DMS53 (cell line): ENCODE measurements at places on chromosomes 12 and 14.
A peak's percentile ranks its signal among the peaks of the same experiment; 100 is the strongest.

- no peak for DNase-seq
Measured at GRCh38 chr14:99784508-99784907, 8.7 kb upstream of the EML1 start.

DNA sequence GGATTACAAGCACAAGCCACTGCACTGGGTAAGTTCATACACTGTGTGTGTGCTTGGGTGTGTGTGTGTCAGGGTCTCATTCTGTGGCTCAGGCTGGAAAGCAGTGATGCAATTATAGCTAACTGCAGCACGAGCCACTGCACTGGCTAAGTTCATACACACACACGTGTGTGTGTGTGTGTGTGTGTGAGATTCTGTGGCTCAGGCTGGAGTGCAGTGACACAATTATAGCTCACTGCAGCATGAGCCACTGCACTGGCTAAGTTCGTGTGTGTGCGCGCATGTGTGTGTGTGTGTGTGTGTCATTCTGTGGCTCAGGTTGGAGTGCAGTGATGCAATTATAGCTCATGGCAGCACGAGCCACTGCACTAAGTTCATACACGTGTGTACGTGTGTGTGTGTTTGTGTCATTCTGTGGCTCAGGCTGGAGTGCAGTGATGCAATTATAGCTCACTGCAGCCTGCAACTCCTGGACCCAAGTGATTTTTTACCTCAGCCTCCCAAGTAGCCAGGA, 85.4 kb downstream of the HECTD1 start:
- DNase-seq, result no peak

DNA sequence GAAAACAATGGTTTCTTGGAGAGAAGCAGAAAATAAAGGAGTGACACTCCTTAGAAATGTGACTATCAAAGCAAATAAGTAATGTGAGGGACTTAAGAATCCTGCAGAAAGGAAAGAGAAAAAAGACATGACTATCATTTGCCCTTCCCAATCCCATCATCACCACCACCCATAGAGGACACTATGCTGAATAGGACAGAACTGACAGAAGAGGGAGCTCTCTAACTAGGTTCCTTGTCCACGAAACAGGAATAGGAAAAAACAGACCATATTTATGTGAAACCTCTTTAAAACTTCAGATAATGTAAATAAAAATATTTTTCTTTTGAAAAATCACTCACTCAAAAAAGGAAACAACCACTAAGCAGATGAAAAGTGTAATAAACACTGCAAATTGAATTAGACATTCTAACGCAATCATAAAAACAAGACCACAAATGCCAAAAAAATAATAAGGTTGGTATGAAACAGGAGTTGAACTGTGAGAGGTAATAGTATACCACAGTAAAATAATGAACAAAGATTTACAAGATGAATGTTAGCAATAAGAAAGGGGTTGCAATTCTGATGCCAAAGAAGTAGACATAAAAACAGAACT, 24.1 kb downstream of the KLRD1 start:
- DNase-seq, result peak; percentile 92

GRCh38 chr12:13099066-13099843, 4.2 kb downstream of the GSG1 start:
- DNase-seq, result no peak

- no peak for DNase-seq
Measured at GRCh38 chr12:45913631-45914030, 76.7 kb downstream of the SCAF11 start.

DNA sequence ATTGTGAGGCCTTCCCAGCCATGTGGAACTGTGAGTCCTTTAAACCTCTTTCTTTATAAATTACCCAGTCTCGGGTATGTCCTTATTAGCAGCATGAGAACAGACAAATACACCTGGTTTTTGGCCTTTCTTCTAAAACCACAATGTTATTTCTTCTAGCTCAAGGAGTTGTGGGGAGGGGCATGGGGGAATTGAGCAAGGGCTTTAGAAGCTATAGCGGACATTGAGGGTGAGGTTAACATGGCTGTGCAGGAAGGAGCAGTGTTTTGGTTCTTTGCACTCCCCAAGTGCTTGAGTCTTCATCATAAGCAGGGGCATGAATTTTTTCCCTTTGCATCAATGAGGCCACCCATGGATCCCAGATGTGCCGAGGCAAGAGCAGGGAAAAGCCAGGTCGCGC, 86.8 kb downstream of the SPRING1 start:
- no peak for DNase-seq

- no peak for DNase-seq
Measured at GRCh38 chr12:84843593-84844144, 68.9 kb downstream of the SLC6A15 start.

DNA sequence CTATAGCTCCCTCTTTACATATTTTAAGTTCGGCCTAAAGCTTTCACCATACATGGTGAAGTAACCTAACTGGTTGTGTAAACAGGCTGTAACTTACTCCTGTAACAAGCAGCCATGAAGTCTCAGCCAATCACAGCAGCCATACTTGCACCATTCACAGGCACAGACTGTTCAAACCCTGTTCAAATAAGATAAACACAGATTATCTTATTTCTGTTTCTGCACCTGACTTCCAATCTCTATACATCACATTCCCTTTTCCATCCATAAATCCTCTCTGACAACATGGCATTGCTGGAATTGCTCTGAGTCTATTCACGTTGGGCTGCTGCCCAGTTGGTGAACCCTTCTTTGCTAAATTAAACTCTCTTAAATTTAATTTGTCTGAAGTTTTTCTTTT, 34.5 kb upstream of the ARID2 start:
- DNase-seq, result no peak

DNA sequence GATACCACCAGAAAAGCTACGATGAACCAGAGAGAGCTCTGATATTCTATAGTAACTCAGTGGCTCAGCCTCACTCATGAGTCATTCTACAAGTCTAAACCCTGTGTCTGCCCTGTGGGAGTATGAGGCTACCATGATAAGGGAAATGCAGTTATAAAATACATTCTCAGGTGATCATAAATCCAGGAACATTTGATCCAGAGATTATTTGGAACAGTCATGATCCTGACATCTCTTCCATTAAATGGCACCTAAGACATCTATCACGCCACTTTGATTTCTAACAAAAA, 202.6 kb upstream of the RASSF8 start:
- DNase-seq, result peak; percentile 70

- no peak for DNase-seq
Measured at GRCh38 chr12:5808981-5809380, 136.1 kb downstream of the ANO2 start.

- DNase-seq, result no peak
Measured at GRCh38 chr12:51086933-51087332, 3.5 kb upstream of the CSRNP2 start.

DNA sequence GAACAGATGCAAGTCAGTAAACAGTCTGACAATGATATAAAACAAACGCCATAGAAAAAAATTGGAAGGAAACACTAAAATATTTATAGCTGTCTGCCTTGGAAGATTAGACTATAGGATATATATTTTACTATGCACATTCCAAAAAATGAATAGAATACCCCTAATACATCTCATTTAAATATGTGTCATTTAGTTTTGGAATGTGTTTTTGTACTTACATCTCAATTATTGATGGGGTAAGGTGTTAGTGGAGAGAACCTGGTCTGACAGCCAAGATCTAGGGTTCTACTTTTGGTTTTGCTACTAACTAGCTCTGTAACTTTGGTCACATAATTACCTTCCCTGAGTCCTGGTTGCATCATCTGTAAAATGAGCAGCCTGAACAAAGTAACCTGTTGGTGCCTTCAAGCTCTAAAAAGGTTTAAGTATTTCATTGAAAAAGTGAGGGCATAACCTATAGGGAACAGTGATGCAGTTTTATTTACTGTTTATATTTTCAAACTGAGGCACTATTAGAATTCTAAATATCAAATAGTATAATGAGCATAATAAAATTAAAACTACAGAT, 28.6 kb upstream of the SLC6A13 start:
- no peak for DNase-seq

DNA sequence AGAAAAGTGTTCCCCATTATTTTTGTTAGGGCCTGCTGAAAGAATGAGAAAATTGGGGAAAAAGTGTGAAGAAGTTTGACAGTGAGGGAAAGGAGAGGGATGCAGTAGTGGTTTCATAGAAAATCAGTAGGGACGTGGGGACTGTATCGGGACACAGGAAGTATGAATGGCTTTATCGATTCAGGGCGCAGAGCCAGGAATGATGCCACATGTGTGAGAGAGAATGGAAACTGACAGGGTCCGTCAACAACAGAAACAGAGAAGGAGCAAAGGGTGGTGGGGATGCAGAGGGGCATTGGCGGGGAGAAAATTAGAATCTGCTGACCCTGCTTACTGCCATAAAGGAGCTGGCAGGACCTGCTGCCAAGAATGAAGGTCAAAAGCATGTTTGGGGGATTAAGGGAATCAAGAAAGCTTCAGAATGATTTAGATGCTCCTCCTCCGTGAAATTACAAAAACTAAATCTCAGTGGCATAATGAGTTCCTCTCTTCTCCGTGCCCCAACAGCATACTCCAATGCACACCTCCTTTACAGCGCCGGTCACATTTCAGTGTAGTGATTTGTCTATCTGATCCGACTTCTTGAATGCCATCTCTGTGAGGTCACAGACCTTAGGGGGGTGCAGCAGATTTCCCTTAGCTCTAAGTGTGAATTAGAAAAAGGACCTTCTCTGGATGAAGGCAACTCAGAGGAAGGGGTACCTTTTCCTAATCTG, 92.6 kb downstream of the EMP1 start:
- DNase-seq, result no peak

DNA sequence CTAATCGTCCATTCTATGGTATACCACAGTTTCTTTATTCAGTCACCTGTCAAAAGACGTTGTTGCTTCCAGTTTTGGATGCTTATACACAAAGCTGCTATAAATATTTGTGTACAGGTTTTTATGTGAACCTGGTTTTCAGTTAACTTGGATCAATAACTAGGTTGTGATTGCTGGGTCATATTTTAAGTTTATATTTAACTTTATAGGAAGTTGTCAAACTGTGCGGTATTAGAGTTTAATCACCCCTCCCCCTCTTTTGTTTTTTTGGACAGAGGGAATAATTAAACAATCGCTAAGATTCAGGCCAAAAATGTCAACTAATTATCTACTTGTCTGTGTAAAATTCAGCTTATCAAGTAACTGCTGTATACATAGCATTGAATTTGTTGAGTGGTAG, 34.3 kb downstream of the SCN8A start:
- no peak for DNase-seq

- DNase-seq, result no peak
Measured at GRCh38 chr14:55979096-55979495, 139.1 kb upstream of the PELI2 start.

DNA sequence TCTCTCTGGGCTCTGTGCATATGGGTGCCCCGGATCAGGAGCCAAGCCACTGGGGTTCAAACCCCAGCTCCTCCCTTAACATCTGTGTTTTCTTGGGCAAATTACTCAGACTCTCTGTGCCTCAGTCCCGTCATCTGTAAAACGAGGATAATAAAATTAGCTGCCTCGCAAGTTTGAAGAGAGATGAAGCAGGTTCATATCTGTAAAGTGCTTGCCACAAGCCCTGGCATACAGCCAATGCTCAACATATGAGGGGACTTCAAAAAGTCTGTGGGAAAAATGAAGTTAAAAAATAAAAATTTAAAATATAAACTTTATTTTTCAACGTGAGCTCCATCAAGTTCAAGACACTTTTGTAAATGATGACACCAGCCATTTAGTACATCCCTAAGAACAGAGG, 276.7 kb downstream of the FOXN3 start:
- no peak for DNase-seq

DNA sequence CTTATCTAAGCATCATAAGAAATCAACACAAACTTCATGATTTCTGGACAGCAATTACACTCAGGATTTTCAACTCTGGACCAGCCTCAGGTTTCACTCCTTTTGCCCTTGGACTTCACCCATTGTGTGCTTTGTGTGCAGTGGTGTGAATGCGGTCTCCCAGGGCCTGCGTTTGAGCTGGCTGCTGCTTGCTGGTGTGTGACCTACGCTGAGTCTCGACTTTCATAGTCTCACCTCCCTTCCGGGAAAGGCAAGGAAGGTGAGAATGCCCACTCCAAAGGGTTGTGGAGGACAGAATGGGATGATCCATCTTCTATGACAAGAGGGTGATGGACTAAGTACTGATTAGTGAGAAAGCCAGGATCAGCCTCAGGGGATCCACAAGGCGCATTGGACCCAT, 228.8 kb downstream of the C12orf75 start:
- no peak for DNase-seq

DNA sequence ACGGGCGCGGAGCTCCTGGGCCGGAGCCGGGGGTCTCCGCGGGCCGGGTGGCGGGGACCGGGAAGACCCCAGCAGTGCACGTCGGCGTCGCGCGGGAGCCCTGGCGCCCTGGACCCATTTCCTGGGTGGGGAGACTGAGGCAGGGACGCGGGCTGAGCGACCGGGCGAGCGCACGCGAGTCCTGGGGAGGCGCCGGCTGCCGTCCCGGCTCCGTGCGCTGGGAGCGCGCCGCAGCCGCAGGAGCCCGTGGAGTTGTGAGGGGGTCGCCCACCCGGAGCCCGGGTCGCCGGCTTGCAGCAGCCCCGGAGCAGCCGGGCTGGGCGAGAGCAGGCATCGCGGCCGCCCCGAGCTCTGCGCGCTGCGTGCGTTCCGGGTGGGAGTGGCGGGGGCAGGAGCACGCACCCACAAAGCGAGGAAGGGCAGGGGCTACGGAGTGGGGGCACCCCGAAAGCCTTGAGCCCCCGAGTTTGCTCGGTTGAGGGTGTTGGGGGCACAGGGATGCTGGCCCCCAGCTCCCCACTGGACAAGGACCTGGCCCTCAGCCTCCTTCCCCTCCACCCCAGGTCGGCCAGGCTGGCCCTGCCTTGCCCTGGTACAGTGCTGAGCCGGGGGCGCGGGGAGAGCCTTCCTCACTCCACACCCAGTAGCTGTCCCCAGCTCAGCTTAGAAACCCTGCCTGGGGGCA, 620 bp downstream of the MMP17 start:
- peak; percentile 75 for DNase-seq

- no peak for DNase-seq
Measured at GRCh38 chr14:28813810-28814209, 47.2 kb downstream of the FOXG1 start.

DNA sequence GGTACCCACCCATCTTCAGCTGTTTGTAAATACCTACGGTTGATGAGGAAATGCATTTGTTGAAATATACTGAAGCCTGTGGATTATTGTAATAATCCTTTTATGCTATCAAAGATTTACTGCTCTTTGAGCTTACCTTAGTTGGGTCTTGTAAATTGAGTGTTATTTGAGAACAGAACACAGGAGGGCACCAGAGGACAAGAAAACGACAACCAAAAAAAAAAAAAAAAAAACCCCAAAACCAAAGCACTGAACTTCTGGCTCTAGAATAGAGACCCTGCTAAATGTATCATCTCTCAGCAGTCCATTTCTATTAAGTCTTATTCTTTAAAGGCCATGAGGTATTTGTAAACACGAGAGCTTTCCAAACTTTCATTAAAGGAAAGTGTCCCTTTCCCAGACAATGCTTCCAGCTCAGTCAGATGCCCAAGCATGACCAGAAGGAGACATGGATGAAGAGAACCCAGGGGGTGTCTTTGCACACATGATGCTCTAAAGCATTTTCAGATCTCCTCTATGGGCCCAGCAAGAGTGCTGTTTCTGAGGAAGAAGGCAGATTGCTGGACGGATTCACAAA, 763.9 kb downstream of the NRXN3 start:
- peak; percentile 45 for DNase-seq
